Jurkat, Clone E6-1 (cell line): ENCODE measurements at places on chromosomes 3 and 15.
A peak's percentile ranks its signal among the peaks of the same experiment; 100 is the strongest.

DNA sequence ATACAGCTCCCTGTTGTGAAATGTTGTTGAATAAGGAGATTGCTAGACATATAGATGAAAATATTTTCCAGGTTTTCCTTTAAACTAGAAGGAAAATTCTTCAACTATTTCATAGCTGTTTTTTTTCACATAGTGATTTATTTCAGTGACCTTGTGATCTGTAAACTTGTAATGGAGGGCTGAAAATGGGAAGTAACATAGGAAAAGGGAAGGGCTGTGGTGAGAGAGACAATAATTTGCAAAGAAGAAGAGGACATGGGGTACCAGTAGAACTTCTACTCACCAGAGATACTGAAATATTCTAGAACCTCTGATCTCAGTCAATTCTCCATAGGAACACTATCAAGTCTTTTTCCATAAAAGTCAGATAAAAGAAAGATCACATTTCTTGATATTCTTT lies 60.4 kb downstream of the PLS1 start:
- no peak for DNase-seq

DNA sequence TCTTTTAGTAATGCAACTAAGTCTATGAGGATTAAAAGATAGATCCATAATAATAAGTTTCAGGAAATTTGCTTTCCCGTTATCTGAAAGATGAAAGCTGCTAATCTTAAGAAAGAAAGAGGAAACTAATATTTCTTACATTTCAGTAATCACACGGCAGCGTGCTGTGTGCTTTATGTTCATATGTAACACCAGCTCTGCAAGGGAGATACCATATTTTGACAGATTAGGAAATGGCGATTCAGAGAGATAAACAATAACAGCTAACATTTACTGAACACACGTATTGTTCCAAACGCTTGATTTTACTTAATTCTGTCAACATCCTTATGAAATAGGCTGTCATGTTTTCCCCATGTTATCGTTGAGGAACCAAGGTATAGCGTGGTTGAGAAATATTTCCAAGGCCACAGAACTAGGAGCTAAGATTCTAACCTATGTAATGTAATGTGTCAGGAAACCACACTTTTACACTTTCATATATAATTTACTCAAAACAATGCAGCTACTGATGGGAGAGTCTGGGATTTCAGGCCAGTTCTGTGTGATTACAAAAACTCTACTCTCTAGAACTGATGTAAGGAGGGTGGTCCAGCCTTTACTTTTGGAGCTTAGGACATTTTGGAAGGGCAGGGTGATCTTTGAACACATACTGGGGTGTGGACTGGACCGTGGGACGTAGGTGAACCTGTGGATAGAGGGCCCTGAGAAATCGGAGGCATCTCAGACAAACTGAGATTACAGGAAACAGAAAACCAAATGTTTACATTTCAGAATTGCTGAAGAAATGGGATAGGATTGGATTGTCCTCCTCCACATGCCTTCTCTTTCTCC lies 100.6 kb downstream of the IL1RAP start:
- no peak for DNase-seq

DNA sequence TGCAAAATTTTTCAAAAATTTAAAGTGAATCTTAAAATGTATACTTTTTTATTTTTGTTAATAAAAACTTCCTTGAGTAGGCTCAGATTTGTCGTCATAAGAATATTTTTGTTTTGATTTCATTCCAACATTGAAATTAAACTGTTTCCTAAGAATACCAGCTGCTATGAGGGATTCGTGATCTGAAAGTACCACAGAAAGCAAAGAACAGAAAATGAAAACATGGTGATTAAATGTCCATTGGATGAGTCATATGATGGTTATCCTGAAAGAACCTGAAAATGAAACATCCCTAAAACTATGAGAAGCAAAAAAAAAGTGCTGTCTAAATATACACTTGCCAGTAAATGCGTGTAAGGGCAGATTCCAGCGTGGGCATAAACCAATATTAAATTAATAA lies 143.8 kb downstream of the GMNC start:
- DNase-seq: no peak

GRCh38 chr15:91422797-91423196 lies 322.7 kb downstream of the SV2B start:
- peak; percentile 24 for DNase-seq

DNA sequence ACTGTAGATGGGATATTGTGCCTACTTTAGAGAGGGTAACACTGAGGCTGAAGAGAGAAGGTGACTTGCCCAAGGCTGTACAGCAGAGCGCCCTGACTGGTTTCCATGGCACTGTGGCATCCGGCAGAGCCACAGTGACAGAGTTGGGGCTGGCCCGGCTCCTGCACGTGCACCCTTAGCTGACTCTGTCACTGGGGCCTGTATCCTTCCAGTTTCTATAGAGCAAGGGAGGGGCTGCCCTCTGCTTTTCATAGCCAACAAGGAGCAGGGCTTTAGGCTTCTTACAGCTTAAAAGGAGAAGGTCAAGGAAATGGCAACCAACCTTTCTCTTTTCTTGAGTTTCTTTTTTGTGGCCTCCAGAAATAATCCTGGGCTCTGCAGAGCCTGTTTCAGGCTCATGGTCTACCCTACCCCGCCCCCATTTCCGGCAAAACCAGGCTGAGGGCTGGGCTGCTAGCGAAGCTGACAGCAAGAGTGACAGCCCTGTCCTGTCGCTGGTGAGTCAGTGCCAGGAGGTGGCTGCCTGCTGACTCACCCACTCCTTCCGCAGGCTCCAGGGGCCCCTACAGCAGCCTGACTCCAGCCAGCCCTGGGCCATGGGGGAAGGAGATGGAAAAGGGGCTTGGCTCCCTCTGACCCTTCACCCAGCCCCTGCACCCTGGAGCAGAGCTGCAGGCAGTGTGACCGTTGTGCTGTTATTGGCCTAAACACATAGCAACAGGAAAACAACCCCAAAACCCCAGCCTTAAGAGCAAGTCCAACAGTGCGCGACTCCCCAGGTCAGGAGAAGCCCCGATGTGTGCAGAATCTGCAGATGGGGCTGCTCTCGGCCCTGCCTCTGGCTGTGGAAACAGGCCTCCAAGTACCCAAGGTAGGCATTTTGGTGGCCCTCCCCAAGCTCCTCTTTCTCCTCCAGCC lies 29.8 kb downstream of the SLC6A6 start:
- peak; percentile 94 for DNase-seq

DNA sequence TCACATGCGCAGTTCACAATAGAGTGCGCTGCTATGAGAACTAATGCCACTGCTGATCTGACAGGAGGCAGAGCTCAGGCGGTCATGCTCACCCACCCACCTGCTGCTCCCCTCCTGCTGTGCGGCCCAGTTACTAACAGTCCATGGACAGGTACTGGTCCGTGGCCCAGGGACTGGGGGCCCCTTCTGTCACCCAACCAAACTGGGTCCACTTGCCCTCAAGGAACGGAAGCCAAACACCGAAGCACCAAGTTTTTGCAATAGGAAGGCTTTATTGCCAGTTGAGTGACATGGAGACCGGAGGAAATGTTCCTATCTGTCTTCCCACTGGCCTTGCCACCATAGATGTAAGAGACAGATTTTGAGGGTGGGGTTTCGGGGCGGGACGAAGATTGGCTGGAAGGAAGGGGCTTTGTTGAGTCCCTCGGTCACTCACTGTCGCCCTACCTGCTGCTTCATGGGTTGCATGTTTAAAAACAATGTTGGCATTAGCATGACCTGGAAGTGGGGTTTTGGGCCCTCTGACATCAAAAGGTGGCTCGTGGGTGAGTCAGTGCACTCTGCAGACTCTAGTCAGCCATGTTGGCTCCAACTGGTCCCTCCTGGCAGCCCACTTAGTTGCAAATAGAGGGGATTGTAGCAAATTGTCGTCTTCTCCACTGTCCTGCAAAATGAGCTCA lies 141.0 kb downstream of the TJP1 start:
- DNase-seq: no peak

GRCh38 chr3:170589113-170589512 lies 3.2 kb upstream of the SLC7A14 start:
- no peak for DNase-seq

DNA sequence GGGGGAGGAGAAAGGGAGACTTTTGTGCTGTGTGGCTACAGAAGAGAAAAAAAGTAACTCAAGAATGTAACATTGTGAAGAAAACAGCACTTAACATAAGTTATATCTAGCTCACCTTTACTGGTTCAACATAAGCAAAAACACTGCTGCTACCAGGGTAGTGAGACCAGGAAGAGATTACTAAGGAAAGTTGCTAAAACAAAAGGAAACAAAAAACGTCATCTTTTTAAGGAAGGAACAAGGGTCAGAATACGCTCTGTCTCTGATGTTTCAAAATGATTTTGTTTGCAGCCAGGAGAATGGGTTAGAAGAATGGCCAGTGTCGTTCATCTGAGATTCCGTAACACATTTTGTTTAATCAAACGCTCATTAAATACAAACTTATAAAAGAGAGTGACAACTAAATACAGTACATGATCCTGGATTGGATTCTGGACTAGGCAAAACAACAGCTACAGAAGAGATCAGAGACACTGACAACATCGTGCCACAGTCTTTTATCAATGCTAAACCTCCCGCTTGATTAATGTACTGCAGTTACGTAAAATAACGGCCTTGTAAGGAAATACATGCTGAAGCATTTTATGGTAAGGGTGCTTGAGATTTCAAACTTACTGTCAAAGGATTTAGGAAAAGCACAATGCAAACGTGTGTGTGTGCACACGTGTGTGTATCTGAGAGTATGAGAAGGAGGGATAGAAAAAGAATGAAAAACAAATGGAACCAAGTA lies 67.7 kb downstream of the FOXP1 start:
- DNase-seq: no peak

GRCh38 chr15:85598219-85598618 lies 196.5 kb downstream of the KLHL25 start:
- no peak for DNase-seq

DNA sequence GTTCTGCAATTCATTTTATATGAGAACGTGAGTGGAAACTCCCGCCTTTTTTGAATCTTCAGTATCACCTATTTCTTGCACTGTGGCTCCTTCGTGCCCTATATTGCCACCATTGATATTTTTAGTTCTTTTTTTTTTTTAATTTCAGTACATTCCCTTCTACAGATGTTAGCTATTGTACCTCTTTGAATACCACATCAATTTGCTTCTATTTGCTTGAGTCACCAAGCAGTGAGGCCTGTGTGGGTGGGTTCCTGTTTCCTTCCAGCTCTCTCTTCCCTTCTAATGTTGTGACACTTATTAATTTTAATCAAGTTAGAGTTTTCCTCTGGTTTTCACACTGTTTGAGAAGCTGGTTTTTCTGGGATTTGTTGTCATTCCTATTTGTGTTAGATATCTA lies 8.7 kb downstream of the HACD2 start:
- DNase-seq: no peak

GRCh38 chr3:113623811-113624210 lies 72.6 kb downstream of the USF3 start:
- no peak for DNase-seq

DNA sequence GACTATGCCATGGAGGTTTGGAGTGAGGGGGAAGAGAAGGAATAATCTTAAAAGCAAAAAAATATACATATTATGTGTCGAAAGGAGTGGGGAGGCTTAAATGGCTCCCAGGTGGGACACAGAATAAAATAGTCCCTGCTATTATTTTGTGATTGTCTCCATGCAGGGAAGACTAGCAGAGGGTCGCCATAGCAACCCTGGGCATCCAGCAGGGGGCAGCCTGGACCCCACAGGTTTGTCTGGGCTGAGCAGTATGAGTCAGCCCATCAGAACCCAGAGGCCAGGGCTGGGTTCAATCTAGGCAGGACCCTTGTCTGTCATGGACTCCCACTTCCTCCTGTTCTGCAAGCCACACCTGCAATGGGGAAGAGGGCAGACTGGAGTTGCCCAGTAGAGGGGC lies 17.6 kb upstream of the LINGO1 start:
- DNase-seq: no peak

DNA sequence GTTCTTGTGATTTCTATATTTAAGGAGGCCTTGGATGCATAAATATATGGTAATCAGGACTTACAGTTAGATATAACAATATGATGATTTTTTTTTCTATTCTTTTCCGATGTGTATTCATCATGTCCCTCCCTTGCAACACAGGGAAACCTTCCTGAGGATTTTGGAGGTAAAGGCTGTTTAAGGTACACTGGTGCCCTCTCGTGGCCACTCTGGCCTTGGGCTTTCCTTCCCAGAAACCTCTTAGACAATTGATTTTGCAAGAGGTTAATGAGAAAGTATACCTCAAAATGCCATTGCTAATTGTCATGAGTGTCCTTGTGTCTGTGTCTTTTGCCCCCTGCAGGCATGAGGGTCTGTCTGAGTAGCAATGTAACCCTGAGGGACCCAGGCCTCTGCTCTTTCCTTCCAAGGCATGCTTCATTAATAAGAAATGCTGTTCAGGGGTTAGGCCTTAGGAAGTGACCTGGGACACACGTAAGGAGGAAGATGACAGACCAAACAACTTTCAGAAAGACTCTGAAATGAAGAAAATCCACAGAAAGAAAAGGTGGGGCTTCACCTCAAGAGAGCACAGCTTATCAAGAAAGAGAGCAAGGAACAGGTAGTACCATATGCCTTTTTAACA lies 70.3 kb upstream of the PPP2R3A start:
- DNase-seq: peak; percentile 52

DNA sequence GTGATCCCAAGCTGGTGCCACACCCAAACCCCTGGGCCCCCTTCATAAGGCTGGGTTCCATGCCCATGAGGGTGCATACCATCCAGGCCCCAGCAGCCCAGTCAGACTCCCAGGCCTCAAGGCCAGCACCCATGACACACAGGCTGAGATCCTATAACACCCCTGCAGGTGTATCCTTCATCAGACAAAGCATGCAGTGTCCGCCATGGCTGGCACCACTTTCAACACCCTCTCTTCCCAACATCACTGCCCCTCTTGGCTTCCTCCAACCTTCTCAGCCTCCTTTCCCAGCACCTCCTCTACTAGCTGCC lies 3.5 kb downstream of the CCDC51 start:
- no peak for DNase-seq

DNA sequence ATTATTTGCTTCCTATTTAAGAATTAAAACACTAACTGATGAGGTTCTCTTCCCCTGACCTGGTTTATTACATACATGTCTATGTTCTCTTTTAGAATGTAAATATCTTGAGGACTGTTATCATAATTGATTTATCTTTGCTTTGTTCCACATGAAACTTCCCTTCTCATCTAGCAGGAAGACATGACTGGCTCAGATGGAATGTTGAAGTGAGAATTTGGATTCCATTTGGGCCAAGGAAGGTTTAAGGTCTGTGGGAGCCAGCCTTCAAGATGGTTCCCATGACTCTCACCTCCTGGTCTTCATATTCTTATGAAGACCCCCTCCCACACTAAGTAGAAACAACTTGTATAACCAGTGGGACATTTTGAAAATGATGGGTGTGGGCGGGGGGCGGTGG lies 222.2 kb upstream of the GADL1 start:
- no peak for DNase-seq

- DNase-seq: peak; percentile 87
These were observed 11.1 kb upstream of the MBNL1 start for GRCh38 chr3:152257563-152258035.

- no peak for DNase-seq
These were observed 13.3 kb downstream of the TAFA4 start for GRCh38 chr3:68919000-68919399.

DNA sequence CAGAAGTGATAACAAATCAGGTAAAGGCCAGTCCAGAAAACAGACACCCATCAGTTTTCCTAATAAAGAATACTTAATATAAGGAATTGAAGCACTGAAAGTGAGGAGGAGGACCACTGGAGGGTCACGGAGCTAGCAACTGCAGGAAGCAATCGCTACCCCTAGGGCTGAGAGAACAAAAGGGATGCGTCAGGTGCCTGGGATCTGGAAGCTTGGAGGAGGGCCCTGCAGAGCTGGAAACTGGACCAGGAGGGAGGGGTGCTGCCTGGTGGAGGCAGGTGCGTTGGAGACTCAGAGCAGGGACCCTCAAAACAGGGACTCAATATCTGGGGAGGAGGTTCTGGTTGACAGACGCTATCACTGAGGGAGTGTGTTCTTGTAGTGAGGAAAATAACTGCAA lies 308.1 kb upstream of the RASGRP1 start:
- no peak for DNase-seq
